Activated CD4-positive, alpha-beta memory T cell treated with anti-CD3 and anti-CD28 coated beads, Interleukin-2, amount 10 ng/mL, durations not matched to agents 7 days and 5 days (primary cell): ENCODE measurements at places on chromosomes 3 and 15.

- no peak for DNase-seq
Observed at GRCh38 chr15:64502551-64502950, 42.2 kb downstream of the ZNF609 start.

DNA sequence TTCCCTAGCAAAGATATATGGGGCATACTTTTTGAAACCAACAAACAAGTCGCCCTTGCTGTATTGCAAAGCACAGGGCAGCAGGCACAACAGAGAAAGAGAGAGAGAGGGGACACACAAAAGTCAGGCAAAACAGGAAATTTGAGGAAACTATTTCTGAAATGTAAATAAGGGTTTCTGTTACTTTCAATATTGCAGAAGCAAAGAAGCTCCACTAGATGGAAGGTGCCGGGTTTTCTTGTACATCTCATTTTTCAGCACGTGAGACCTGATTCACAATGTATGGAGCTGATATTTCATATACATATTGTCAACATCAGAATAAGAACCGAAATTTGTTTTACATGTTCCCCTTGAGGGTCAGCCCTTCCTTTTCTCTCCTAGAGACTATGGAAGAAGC, 127.4 kb downstream of the FOXP1 start:
- DNase-seq = no peak

- DNase-seq = no peak
Observed at GRCh38 chr3:56314842-56315241, 153.4 kb downstream of the ERC2 start.

GRCh38 chr3:182954553-182955235, 25.6 kb downstream of the DCUN1D1 start:
- DNase-seq = no peak

- DNase-seq = peak; percentile 33
Observed at GRCh38 chr15:78540871-78541743, 863 bp downstream of the PSMA4 start.
